Activated naive CD4-positive, alpha-beta T cell (primary cell): ENCODE measurements at places on chromosomes 13 and 19.

DNA sequence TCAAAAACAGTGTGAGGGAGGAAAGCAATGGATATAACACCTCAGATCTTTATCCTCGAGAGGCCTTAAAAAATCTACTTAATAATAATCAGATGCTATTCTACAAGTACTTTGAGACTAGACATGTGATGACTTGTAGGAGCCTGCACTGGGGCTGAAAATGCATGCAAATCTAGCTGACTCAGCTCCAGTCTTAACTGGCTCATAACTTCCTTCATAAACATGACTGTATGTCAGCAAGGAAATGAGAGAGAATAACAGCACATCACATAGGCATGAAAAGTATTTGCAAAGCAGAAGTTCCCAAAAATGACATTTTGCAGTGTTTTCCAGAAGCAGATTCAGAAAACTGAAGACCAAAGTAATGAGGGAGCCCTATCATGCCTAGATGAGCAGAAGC, 38.1 kb downstream of the PSG5 start:
- DNase-seq: no peak

GRCh38 chr13:49444524-49445395, 686 bp downstream of the SETDB2 start:
- no peak for DNase-seq

GRCh38 chr13:109755997-109756396, 30.4 kb downstream of the IRS2 start:
- no peak for DNase-seq

DNA sequence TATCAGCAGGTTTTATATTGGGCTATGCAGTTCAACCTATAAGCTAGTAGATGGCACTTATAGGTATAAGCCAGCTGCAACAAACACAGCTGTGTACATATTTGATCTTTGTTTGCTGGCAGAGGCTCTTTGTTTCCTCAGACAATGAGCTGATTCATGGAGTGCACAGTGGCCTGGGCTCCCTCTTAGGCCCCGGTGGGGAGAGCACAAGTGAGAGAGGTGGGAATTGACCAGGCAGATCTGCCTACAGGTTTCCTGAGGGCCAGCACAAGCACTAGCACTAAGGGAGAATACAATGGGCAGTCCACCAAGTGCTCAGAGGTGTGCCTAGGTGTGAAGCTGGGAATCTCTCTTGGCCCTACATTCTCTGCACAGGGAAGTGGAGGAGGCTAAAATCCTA, 1390.7 kb downstream of the SLITRK5 start:
- no peak for DNase-seq

DNA sequence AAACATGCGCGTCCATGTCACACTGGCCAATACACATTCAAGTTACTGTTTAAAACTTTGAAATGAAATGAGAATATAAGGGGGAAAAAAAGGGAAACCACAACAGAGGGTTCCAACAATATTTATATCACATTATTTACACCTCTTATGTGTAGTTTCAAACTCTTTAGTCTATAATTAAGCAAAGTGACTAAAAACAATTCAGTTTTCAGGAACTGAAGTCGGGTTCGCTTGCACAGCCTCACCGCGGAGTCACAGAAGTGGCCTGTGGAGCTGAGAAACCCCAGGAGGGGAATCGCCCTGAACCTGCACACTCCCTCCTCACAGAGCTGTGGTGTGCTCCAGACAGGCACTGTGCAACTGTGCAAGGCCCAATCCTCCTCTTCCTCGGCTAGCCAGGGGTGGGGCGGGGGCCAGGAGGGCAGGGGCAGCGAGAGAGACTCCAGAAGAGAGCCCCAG, 75.9 kb downstream of the STK24 start:
- DNase-seq: no peak

- DNase-seq: no peak
Measured at GRCh38 chr13:21033856-21034602, 27.4 kb downstream of the LATS2 start.

DNA sequence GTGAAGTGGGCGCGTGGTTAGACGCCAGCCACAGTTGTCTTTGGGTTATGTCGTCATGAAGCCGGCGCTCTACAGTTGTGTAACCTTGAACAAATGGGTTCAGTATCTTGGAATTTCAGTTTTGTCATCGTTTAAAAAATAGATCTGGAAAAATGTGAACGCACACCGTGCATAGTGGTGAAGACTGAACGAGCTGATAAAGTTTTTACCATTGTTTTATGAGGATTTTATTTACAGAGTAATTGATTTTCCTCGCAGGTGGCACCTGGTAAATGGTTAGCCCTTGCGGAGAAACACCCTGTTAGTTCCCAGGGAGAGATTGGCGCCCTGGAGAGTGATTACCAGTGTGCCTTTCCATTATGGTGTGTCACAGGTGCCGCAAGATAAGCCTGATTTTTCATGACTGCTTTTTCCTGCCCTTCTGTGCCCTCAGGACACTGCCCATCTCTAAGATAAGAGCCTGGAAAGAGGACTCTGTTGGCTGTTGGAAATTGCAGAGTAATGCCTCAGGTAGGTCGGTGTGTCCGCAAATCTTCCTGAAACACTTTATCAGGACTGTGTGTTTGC, 577 bp downstream of the ZNF181 start:
- no peak for DNase-seq

GRCh38 chr19:29665826-29666577, 741 bp downstream of the PLEKHF1 start:
- no peak for DNase-seq

DNA sequence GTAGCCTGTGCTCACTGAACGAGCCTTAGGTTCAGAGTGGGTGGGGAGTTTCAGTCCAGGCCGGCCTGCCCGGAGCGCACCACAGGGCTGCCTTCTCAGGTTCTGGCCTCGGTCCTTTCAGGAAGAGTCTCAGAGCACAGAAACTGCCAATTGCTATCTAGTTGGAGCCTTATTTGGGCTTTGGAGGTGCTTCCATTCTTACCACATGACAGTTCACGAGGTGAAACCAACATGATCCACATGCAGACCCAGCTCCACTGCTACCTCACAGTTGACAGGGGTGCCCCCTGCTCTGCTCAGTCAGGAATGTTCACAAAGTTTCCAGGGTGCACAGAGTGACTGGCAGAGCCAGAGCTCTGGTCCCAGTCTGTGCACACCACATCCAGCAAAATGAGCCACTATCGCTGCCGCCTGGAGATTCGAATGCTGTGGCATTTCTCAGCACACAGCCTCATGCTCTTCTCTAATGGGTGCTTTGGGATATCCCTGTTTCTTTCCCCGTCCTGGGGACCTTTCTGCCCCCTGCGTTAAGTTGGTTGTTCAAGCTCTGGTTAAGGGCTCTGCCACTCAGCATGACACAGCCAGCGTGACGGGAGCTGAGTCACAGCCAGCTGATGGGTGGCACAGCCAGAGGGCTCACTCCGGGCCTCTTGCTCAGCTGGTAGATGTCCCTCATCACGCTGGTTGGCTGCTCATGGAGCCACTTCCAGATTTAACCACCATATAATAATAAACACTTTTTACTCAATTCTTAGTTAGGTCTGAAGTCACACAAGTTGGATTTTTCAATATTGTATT, 7.5 kb upstream of the SACS start:
- no peak for DNase-seq

DNA sequence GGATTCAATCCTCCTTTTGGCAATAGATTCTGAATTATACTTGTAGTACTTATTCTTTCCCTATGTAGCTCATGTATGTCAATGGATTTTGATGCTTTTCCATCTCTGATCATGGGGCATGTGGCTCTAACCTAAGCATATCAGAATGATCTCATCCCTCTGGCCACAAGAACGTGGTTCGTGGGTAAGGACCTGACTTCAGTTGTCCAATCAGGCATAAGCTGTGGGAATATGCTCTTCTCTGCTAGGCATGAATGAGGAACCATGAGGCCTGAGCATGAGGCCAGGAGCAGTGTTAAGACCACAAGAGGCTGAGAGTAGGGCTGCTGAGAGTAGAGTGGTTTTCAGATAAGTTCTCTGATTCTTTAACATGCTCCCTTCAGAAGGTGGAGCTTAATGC, 292.4 kb upstream of the TSHZ3 start:
- no peak for DNase-seq

- DNase-seq: no peak
Measured at GRCh38 chr13:74080762-74081161, 53.4 kb downstream of the KLF12 start.

DNA sequence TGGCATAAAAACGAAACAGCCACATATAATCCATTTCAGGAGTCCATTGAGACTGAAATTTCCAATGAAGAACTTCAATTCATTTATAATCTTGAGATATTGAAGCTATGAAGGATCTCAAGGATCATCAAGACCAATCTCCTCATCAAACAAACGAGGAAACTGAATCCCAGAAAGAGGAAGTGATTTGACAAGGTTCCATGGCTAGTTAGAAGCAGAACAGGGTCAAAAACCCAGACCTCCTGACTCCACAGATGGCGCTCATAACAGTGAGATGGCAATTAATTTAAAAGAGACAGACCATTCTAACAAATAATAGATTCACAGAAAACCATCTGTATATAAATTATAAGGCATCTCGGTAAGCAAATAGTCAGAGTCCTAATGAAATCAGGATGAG, 229.7 kb downstream of the KCTD12 start:
- no peak for DNase-seq

GRCh38 chr13:31011193-31011860, 78.9 kb downstream of the TEX26 start:
- DNase-seq: no peak

DNA sequence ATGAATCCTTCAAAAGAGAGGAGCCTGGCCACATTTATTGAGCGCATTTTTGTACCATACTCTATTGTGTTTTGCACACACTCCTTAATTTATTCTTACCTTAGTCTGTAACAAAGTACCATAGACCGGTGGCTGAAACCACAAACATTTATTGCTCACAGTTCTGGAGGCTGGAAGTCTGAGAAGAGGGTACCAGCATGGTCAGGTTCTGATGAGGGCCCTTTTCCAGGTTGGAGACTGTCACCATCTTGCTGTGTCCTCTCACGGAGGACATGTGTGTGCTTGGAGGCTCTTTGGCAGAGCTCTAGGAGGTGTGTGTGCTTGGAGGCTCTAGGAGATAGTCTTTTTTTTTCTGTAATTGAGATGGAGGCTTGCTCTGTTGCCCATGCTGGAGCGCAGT, 2.1 kb downstream of the ZNF331 start:
- no peak for DNase-seq

GRCh38 chr19:5206751-5207075, 133.9 kb downstream of the PTPRS start:
- DNase-seq: no peak

DNA sequence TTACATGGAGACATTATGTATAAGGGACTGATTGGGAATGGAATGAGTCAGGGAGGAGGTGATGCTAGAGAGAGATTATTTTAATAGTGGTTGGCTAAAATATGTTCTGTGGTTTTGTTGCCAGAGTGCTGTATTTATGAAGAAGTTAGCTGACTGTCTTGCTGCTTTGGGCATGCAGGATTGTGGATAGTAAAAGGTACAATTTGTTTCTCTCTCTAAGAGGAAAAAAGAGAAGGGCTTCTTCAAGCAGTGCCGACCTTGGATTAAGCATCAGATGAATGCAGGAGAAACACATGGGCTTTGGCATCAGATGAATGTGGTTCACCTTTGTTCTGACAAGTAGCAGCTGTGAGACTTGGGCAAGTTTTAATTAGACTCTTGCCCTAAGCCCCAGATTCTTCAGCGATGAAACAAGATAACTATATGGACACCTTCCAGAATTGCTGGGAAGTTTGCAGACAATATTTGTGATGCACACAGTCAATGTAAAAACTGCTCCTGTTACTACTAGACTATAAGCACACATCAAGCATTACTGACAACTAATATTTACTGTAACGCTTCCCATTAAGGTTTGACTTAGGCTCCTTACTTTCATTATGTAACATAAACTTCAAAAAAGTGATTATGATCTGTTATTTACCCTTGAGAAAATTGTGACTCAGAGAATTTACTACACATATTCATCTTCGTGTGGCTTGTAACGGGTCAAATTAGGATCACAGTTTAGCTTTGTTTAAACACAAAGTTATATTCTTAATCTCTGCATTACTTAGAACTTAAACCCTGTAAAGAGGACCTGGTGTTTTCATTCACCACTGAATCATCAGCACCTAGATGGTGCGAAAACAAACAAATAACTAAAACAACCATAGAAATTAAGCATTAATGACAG, 824.0 kb downstream of the PCDH9 start:
- DNase-seq: no peak

GRCh38 chr19:1252221-1252820, 3.9 kb downstream of the MIDN start:
- DNase-seq: no peak

GRCh38 chr13:113836768-113837559, 26.9 kb downstream of the GAS6 start:
- DNase-seq: no peak

GRCh38 chr19:21569494-21569865, 64.1 kb downstream of the ZNF429 start:
- no peak for DNase-seq

GRCh38 chr13:109345433-109345941, 440.9 kb downstream of the IRS2 start:
- no peak for DNase-seq

GRCh38 chr19:6279620-6279930, 200 bp downstream of the MLLT1 start:
- no peak for DNase-seq

- peak; percentile 47 for DNase-seq
Measured at GRCh38 chr19:37905946-37906868, at the start of gene WDR87. Gene WDR87 (minus strand): TSS chr19:37906594. CDS start chr19:37898239, 8,355 bp downstream.
